ENCODE measurements at places on chromosomes 2 and 18.

- no peak for DNase-seq
These were observed 3.0 kb downstream of the KLHL41 start for GRCh38 chr2:169512525-169512924.

GRCh38 chr2:239355139-239355538 is 45.7 kb downstream of the HDAC4 start:
- no peak for DNase-seq

- DNase-seq = no peak
These were observed 7.1 kb downstream of the WDR54 start for GRCh38 chr2:74428675-74429074.

DNA sequence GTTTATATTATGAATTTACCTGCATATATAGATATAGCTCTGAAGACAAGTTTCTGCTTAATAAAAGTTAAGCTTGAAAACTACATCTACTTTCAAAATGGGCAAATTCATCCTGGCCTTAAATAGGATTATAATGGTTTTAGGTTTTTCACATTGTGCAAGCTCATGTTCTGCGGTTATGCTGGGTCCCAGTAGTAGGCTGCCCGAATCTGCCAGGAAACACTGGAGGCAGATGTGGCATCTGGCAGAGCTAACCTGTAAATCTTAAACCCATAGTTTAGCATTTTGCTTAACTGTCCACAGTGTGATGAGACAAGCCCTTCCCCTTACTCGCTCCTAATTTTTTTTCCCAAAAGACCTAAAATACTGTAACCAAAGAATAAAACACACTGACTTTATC is 234.2 kb downstream of the TCF4 start:
- DNase-seq = no peak

DNA sequence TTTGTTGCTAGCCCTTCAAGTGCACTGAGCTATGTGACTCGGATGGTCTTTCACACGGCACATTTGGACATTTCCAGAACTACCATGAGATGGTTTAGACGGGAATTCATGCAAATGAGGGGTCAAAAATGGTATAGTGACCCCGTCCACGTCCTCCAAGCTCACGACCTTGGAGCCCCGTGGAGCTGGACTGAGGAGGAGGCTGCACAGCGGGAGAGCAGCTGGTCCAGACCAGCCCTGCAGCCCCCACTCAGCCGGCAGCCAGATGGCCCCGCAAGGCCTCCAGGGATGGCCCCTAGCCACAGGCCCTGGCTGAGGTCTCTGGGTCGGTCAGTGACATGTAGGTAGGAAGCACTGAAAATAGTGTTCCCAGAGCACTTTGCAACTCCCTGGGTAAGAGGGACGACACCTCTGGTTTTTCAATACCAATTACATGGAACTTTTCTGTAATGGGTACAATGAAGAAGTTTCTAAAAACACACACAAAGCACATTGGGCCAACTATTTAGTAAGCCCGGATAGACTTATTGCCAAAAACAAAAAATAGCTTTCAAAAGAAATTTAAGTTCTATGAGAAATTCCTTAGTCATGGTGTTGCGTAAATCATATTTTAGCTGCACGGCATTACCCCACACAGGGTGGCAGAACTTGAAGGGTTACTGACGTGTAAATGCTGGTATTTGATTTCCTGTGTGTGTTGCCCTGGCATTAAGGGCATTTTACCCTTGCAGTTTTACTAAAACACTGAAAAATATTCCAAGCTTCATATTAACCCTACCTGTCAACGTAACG is 88.8 kb downstream of the EPAS1 start:
- DNase-seq = no peak
